ENCODE measurements at places on chromosomes 12 and 14.

DNA sequence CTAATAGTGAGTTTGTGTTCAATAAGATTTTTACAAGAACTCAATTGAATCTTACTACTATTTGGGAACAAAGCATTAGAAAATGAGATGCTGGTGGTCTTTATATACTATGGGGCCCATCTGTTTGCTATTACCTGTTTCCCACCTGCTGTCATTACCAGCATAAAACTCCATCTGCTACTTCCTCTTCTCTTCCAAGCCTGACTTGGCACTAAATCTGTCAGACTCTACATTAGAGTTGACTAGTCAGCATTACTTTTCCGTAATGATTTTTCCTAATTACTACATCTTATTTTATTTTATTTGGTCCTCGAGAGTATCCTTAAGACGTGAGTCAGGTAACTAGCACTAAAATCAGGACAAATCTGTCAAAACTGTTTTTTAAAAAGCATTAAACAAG, 68.1 kb upstream of the KRR1 start:
- peak; percentile 29 for DNase-seq

DNA sequence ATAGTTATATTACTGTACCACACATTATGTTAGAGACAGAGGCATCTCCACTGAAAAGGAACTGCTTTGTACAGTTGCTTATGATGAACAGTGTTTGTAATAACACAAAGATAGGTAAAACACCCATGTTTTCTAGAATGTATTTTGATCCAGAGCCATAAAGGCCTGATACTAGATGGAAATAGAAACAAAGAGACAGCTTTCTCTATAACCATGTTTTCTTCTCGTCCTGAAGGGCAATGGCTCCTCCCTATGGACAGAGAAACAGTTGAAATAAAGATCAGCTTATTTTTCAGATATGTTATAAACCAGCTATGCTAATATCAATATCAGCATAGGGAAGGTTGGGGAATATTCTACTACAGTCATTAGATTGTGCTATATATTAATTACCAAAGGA, 109.2 kb downstream of the ATXN7L3B start:
- DNase-seq: peak; percentile 24

- no peak for DNase-seq
Measured at GRCh38 chr12:71282925-71283324, 125.1 kb upstream of the TSPAN8 start.

- no peak for DNase-seq
Measured at GRCh38 chr12:130491421-130492357, 154.0 kb downstream of the PIWIL1 start.

DNA sequence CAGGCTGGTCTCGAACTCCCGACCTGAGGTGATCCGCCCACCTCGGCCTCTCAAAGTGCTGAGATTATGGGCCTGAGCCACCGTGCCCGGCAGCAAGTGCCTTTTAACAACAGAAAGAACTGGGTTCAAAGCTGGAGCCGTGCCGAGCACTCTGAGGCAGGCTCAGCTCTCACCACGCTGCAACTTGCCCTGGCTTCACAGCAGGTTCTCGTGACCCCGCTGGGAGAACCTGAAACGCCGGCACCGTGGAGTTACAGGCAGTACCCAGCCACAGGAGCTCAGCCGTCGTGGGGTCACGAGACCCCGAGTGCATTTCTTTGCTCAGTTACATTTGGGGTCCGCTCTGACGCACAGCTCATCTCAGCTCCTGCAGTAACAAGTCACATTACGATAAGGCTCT, 14.4 kb downstream of the GOLGA3 start:
- DNase-seq: no peak

- no peak for DNase-seq
Measured at GRCh38 chr12:98678236-98678945, 33.3 kb downstream of the APAF1 start.

- no peak for DNase-seq
Measured at GRCh38 chr14:32559048-32559447, 229.9 kb downstream of the AKAP6 start.

DNA sequence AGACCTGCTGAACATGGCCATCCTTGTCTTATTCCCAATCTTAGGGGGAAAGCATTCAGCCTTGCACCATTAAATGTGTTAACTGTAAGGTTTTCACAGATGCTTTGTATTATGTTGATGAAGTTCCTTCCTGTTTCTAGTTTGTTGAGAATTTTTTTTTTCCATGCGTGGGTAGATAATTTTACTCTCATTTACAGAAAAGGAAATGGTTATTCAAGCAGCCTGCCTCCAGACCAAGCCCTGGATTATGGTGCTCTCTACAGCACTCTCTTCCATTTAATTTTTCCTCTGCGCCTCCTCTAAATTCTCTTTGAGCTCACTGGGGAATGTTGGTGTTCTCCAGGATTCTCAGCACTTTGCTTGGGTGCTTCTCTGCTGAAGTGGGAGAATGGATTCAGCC, 179.3 kb upstream of the PZP start:
- DNase-seq: no peak

DNA sequence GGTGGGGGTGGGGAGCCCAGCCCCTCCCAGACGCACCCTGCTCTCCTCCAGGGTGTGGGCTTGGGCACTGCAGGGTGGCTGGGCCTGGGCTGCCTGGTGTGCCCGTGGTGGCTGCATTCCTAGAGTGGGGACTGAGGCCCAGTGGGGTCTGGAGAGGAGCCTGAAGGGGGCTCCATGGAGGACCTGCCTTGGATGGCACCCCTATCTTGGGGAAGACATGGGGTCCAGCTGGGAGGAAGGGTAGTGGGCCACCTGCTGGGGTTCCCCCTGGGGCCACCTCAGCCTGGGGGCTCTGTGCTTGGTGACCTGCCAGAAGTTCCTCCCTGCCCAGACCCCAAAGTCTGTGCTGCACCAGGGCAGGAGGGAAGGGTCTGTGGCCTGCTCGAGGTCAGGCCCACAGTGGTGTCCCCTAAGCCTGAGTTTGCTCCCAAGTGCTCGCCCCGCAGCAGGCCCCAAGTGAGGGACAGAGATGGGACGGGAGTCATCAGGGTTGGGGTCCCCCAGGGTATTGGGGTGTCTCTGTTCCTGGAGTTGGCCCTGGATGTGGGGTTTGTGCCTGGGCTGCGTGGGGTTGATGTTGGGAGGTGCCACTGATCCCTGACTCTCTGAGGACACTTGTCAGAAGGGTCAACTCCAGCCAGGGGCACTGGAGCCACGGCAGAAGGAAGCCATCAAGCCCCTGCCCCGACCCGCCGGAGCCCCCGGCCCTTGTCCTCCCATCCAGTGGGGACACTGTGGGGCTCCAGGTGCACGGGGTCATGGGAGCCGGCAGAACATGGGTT, 382.9 kb downstream of the TMEM121 start:
- DNase-seq: no peak

DNA sequence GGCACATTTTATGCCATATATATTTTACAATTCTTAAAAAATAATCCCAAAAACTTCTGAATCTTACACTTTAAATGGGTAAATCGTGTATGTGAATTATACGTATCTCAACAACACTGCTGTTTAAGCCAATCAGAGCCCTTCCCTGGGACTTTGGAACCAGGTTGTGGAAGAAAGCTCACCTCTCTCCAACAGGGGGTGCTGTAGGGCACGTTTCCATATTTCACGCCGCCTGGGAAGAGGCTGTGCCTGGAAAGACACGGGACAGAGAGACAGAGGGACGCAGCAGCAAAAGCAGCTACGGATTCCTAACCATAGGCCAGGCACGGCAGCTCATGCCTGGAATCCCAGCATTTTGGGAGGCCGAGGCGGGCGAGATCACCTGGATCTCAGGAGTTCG, 29.4 kb upstream of the FBRSL1 start:
- no peak for DNase-seq

DNA sequence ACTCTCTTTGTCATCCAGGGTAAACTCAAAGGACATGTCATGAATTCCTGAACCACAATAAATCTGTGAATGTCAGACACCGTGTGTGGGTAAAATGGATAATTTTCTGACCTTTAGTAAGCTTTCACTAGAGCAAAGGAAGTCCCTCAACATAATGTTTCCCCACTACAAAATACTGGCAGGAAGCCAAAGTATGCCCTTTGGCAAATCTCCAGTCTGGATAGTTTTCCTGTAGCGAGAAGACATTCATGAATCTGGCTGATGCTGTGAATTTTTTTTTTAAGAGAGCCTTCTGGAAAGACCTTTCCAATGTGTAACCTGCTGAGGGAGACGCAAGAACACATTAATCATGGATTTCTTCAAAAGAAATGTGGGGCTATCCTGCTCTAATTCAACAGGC, 389.6 kb upstream of the DDHD1 start:
- DNase-seq: peak; percentile 9

DNA sequence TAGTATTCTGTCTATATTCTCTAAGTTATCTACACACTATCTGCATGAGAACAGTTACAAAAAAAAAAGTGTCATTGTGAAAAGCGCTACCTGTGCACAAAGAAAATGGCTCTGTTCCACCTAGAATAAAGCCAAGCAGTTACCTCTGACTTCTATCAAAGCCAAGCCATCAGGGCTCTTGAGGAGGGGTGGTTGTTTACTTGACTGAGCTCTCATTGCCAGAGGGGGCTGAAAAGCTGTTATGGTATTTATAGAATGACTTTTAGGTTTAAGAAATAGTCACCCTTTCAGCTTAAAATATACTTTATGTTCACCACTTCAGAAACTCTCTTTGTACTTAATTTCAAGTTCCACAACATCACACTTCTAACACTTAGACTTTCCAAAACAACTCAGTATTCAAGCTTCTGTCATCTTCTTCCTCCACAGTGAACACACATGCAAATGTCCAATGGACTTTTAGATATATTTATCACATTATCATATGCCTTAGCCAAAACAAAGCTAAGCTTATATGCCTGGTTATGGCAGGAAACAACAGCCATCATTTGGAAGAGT, 7.5 kb downstream of the ITPR2 start:
- DNase-seq: no peak

DNA sequence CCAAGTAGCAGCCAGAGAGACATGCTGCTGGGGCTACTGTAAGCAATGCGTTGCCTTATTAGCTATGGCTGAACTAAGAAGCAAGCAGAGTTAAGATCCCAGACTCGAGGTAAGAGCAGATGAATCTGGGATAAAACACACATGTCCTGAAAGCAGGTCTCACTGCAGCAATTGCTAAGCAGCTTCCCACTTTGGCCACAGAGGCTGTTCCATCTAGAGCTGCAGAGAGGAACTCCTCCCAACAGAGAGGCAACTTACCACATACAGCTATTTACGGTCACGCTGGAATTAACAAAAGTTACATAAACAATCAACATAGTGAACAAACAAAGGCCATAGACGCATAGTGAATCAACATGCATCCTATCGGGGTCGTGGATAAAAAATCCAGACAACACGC, 90.2 kb downstream of the KSR2 start:
- no peak for DNase-seq

- DNase-seq: no peak
Measured at GRCh38 chr12:115598871-115599811, 678.4 kb downstream of the MED13L start.

DNA sequence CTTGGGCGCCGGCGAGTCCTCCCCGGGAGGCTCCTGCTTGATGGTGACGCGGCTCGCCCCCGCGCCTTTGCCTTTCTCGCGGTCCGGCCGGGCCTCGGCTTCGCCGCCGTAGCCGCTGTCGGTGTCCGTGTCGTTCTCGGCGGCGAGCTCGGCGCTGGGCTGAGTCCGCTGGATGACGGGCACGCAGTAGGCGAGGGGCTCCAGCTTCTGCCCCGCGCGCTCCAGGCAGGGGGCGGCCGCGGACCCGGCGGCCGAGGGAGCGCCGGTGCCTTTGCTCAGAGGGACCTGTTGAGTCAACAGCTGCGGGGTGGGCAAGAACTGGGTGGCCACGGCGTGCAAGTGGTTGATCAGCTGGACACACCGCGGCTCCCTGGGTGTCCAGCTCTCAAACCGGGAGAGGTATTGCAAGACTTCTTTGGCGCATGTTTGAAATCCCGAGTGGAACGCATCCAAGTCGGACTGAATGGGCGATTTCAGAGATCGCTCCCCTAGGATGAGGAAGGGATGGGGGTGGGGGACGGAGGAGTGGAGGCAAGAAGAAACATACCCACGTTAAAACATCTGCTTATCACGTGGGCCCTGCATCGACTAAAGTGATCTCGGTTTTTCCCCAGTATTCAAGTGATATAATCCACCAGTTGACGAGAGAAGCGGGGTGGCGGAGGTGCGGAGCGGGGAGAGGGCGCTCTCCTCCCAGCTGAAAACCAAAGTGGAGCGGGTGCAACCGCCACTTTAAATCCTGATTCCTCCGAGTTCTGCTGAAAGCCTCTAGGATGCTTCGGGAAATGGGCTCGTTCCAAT, 2.0 kb downstream of the BHLHE41 start:
- DNase-seq: no peak

DNA sequence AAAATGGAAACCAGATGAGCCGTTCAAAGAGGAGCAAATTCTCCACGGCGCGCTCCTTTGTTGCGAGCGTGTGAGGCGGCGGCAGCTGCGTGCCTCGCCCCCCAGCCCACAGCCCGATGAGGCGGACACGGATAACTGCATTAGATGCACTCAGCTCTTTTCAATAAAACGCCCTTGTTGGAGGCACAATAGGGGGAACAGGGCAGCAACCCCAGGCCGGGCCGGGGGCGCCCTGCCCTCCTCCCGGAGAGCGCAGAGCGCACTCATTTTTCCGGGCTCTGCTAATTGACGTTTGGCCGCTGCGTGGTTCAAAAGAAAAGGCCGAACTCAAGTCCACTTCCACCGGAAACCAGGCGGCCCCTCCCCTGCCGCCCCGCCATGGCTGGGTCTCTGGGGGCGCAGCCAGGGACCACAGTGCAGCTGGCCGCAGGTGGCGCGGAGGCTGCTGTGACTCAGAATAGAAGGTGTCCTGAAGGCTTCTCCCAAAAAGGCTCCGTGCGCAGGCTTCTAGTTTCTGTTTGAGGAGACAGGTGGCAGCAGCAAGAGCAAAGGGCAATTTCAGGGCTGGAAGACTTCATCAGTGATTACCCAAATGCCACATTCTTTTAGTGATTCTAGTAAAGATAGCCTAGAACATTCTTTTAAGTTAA, 29.0 kb upstream of the SMOC1 start:
- no peak for DNase-seq

DNA sequence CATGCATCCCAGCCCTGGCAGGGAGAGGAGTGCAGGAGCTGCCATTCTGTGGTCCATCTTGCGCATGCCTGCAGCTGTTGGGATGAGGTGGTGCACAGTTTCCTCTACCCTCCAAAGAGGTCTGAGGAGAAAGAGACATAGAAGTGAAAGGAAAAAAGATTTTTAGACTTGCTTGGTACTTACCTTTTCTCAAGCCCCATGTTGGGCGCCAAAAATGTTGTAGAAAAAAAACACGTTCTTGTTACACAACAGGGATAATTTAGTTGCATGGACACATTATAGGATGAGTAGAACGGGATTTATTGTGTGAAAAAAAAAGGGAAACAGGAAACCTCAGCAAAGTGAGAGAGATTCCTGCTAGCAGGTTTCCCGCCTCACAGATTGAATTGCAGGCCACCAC, 244.4 kb upstream of the GARIN2 start:
- DNase-seq: no peak

DNA sequence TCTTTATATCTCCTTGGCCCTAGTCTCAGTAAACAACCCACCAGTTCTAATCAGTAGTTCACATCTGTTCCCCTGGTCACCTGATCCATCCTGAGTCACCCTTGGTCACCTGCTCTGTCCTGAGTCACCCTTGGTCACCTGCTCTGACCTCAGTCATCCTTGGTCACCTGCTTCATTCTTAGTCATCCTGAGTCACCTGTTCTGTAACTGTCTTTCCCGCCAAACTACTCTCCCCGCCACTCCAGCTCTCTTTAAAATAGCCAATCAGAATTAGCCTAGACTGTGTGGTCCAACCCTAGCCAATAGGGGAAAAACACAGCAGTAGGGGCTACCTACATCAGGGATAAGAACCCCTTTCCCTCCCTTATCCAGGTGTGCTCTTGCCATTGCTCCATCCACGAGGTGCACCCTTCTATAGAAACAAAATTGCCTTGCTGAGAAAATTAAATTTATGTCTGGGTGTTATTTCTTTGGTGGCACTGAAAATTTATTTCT, 245.4 kb upstream of the DIO3 start:
- no peak for DNase-seq

All from NCI-H2081 treated with DMSO at 0.1 percent for 48 hours (cell line).